T-cell (primary cell): ENCODE measurements at places on chromosomes 6 and 20. TPM values are rescaled to one million over a fixed set of nuclear protein-coding genes. Genes with fewer than 3 reads are reported as not detected.

- no peaks in the 10 kb centered on the region for H3K4me1 ChIP-seq
- H3K27ac ChIP-seq, result no peak overlapping the region
- H3K36me3 ChIP-seq, result no peaks in the 10 kb centered on the region
- no peak overlapping the region for H3K4me3 ChIP-seq
Observed at GRCh38 chr6:71466362-71466761, 177.8 kb downstream of the OGFRL1 start.

- no peaks in the 10 kb centered on the region for H3K27me3 ChIP-seq
- no peaks in the 10 kb centered on the region for H3K4me1 ChIP-seq
- no peak for DNase-seq
- H3K36me3 ChIP-seq, result no peaks in the 10 kb centered on the region
Observed at GRCh38 chr6:139659196-139659595, 284.7 kb upstream of the CITED2 start.

- DNase-seq, result no peak
- H3K4me1 ChIP-seq, result peaks cover 22% of the 10 kb centered on the region
- peaks cover 2% of the 10 kb centered on the region for H3K36me3 ChIP-seq
- H3K27me3 ChIP-seq, result no peaks in the 10 kb centered on the region
- peak overlapping the region; percentile 17 for H3K27ac ChIP-seq
- H3K4me3 ChIP-seq, result no peak overlapping the region
Observed at GRCh38 chr20:49037962-49038387, 8.1 kb upstream of the CSE1L start.

Gene MAS1
- total RNA-seq, result not detected

Gene MOXD1
- 0.53 TPM for total RNA-seq
